ENCODE measurements at places on chromosomes 16 and 17.

GRCh38 chr17:78939615-78940014, 14.4 kb upstream of the TIMP2 start:
- no peak for DNase-seq

- no peak for DNase-seq
Measured at GRCh38 chr17:63984236-63984635, 11.5 kb upstream of the SCN4A start.

DNA sequence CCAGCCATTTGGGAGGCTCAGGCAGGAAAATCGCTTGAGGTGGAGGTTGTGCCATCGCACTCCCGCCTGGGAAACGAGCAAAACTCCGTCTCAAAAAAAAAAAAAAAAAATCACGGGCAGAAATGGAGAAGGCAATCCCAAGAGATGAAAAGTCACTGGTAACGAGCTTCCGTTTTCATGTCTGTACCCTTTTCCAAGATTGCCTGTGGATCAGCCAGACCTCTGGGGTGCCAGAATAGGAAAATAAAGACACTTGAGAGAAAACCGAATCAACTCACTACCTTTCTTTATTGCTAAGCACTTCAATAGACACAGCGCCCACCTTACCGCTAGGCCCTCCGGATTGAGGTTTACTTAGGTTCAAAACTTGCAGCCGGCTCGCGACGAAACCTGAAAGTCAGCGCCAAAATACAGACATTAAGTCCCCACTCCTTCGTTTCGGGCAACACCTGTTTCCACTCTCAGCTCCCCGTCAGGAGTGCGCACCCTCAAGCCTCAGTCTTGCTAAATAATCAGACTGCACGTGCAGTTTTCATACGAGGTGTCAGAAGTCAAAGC, 970 bp upstream of the TRAF7 start:
- DNase-seq: no peak

DNA sequence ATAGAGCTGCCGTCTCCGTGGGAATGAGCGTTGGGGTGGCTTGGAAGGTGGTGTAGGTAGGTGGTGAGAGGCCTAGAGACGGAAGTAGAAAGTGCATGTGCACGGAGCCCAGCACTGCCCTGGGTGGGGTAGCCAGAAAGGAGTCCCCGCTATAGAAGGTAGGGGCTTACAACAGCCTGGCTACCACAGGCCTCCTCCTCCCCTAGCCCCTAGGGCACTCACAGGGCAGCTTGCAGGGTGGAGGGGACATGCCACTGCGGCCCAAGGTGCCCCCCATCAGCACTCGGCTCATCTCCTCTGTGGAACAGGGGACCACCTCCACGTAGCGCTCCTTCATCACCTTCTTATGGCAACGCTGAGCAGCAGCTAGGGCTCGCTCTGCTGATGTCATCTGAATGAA, 5.0 kb downstream of the ESRP2 start:
- DNase-seq: no peak

GRCh38 chr17:67759355-67760171, 41.8 kb downstream of the NOL11 start:
- DNase-seq: no peak

DNA sequence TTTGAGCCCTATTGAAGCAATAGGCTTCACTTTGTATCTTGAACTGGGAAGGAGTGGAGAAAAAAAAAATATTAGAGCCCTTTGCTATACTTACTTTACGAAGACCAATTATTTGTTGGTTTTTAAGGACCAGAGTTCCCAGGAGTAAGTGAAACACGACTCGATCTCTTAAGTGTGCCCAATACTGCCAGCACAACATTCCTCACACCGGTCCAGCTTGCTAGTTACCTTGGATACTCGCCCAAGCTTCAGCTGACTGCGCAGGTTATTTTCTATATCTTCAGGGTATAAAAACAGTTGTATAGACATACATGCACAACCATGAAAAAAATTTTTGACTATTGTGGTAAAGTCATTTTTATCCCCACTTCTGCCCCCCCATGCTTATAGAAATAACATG, 72.1 kb downstream of the RPTOR start:
- no peak for DNase-seq

DNA sequence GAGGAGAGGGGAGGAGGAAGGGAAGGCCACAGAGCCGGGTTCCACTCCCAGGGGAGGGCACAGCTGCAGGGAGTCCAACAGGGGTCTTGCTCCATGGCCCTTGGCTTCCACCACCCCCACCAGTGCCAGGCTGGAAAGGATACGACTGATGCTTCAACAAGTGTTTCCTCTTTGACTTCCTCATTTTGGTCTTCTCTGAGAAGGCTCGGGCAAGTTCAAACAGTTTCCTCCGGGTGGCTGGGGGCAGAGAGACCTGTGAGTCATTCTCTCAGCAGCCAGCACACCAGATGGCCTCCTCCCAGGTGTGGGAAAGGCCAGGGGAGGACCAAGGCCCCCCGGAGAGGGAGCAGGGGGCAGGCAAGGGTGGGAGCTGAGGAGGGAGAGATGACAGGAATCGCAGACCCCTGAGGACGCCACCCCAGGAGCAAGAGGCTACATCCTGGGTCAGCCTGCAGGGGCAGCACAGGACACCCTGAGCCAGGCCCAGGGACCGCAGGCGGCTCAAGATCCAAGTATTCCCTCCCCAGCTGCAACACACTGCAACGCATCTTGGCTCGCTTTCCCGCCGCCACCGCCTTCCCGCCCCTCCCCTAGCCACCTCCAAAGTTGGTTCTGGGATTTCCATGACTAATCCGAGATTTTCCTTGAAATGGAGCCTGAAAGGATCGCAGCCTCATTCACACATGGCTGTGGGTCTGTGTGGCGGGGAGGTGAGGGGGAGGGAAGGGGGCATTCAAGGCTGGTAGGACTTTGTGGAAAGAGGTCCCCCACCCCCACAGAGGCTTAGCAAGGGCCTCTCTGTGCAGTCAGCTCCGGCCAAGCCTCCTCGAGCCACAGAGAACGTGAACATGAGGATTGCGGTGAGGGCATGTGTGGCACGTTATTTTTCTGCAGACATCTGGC, 18.4 kb upstream of the MRPS23 start:
- no peak for DNase-seq

- no peak for DNase-seq
Measured at GRCh38 chr17:9908649-9909042, 3.6 kb upstream of the RCVRN start.

GRCh38 chr17:69358688-69359596, 32.0 kb upstream of the ABCA5 start:
- peak; percentile 20 for DNase-seq

DNA sequence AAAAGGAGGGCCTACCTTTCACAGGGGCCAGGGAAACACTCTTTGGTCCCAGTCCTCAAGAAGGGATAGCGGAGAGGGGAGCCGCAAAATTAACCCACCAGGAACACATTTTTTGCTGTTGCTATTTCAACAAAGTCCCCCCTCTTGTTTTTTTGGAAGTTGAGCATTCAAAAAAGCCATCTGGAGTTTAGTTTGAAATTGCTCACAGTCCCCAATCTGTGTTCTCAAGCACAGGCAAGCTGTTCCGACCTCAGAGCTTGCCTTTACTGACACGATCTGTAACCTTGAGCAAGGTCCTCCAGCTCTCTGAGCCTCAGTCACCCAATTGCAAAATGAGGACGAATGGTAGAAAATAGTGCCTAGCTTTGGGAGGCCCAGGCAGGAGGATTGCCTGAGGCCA, 131.1 kb downstream of the ZNF423 start:
- DNase-seq: no peak

- no peak for DNase-seq
Measured at GRCh38 chr16:85029408-85029784, 1.8 kb downstream of the KIAA0513 start.

DNA sequence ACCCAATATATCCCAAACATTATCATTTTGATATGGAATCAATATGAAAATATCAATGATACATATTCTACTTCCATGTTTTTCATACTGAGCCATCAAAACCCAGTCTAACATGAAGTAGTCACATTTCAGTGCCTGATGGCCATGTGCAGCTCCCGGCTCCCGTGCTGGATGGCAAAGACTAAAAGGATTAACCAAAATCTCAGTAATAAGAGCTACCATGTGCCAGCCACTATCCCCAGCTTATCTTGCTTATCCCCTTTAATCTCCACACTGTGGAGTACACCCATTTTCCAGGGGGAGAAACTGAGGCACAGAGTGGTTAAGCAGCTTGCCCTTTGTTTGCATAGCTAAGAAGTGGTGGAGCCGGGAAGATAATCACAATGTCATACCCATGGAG, 9.2 kb downstream of the CD300LG start:
- no peak for DNase-seq

GRCh38 chr16:4580250-4580649, 24.1 kb downstream of the C16orf96 start:
- no peak for DNase-seq

- DNase-seq: no peak
Measured at GRCh38 chr16:48498769-48499631, 111.0 kb downstream of the N4BP1 start.

DNA sequence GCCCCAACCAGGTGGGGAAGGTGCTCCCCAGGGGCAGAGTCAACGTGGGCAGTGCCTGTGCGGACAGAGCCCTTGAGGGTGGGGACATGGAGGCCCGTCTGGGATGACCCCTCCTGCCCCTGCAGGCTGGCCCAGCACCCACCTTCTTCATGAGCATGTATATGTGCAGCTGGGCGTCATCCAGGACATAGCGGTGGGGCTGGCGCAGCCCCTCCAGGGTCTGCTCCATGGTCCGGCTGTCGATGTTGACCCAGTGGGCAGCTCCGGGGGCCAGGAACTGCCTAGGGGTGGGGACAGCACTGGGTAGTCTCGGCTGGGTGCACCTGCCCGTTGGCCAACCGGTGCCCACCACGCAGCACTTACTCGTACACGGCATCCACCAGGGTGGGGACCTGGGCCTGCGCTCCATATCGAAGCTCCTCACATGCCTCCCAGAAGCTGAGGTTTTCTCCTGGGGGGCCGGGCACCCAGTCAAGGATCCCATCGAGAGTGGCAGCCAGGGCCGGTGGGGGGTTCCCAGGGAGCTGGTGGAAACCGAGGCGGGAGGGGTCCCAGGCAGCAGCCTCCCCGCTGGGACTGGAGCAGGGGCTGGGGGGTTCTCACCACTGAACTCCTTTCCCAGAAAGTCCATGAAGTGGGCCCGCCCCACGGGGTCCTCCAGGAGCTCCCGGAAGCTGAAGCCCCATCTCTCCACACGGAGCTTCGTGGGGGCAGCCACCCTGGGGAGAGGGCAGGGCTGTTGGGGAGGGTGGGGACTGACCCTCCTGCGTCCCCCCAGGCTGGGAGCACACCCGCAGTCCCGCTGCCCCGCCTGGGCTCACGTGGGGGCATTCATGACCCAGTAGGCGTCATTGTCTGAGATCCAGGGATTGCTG, 5.1 kb downstream of the RGS11 start:
- no peak for DNase-seq

- peak; percentile 7 for DNase-seq
Measured at GRCh38 chr17:79658811-79659207, 48.0 kb upstream of the RBFOX3 start.

DNA sequence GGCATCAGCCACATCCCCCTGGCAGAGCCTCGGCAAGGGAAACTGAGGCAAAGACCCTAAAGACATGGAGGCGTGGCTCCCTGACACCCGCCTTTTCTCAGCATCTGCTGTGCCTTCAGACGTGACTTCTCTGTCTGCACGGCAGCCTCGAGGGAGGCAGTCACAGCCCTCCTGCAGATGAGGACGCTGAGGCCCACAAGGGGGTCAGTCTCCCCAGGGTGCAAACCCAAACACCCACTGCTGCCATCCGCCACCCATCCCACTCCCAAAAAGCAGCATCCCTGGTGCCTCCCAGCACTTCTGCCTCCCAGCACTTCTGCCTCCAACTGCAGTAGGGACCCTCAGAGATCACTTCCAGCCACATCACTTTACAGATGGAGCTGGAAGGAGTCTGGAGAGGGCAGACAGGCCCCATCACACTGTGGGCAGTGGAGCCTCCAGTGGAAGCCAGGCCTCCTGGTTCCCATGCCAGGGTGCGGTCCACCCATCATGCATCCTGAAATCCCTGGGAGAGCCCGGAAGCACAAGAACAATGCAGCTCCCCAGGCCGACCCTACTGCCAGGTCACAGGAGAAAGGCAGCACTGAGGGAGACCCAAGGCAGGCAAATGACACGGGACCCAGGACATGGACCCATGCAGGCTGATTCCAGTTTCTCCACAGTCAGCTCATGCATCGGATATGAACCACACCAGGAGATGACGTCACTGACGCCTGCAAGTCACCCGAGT, 23.8 kb downstream of the KDM8 start:
- no peak for DNase-seq

DNA sequence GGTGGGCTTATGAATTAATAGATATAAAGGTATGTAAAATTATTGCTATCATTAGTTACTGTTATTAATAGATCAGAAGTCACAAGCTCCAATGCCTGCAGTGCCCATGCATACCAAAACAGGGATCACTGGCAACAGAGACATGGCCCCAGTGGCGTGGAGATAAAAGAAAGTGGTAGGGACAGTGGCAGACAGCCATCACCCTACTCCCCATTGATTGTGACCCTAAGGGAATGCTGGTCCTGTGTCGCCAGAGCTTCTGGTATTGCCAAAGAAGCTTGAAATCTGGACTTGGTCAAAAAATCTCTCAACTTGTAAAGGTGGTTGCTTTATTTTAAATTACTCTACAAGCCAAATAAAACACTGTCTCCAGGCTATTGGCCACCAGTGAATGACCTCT, 279.1 kb downstream of the IRX3 start:
- DNase-seq: no peak

DNA sequence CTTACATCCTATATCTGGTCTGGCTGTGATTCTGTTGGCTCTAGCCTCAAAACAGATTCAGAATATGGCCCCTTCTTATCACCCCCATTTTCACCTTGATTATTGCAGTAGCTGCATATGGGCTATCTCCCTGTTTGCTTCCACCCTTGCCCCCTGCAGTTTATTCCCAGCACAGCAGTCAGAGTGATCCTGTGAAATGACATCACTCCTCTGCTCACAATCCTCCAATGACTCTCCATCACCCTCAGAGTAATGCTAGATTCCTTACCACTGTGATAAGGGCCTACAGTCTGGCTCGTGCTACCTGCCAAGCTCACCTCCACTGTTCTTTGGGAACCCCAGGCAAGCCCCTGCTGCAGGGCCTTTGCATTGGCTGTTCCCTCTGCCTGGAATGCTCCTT, 92.5 kb downstream of the ASIC2 start:
- no peak for DNase-seq

DNA sequence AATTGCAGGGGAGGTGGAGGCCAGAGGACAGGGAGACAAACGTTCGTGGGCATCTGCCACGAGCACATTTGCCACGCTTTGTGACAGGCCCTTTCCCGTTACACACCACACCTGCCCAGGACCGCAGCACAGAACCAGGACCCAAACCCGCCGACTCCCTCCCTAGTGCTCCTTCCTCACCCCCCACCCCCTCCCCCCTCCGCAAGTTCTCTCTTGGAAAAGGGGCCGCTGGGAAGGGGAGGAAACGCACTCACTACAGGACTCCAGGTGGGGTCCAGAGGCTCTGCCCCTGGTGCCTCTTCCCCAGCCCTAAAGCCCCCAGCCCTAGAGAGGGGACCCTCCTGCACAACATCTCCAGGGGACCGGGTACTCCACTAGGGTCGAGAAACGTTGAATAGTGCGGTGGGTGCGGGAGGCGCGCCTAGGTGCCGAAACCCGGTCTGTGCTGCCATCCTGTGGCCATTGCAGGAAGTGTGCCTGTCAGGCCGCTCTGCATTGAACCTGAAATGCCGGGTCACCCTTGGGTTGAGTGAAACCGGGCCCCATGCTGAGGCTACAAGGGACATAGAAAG, 21.9 kb upstream of the EIF1 start:
- peak; percentile 56 for DNase-seq

GRCh38 chr16:69607674-69608073, 41.9 kb downstream of the NFAT5 start:
- DNase-seq: no peak
